AG09309 (cell line): ENCODE measurements at places on chromosomes 16 and 17.

- DNase-seq, result no peak
Observed at GRCh38 chr17:77883213-77883650, 75.3 kb upstream of the TNRC6C start.

DNA sequence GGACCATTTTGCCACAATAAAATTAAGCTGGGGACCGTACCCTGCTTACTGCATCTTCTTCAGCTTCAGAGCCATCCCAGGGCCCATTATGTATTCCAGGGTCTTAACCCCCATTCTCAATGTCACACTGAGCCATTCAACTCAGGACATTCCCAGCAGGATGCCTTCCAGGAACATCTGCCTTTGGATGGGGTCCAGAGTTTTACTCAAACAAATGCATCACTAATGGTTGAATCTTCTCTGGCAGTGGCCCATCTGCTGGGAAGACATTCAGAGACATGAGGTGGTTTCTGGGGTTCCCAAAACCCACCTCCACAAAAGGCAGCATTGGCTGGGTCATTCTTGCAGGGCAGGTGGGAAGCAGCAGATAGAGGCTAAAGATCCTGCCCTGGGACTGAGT lies 3.4 kb upstream of the SEC14L5 start:
- DNase-seq, result no peak

- DNase-seq, result no peak
Observed at GRCh38 chr17:27336184-27336583, 42.3 kb downstream of the WSB1 start.

GRCh38 chr17:9519583-9520272 lies 55.9 kb downstream of the STX8 start:
- no peak for DNase-seq

GRCh38 chr16:16016388-16016964 lies 67.1 kb downstream of the ABCC1 start:
- no peak for DNase-seq

- DNase-seq, result no peak
Observed at GRCh38 chr16:46808997-46809396, 22.0 kb downstream of the C16orf87 start.

GRCh38 chr16:3243882-3244281 lies 8.9 kb upstream of the ZNF200 start:
- no peak for DNase-seq
